GM12892 (cell line): ENCODE measurements at places on chromosomes 12 and 14.

GRCh38 chr12:89437231-89437630 is 84.9 kb upstream of the DUSP6 start:
- DNase-seq, result no peak

GRCh38 chr12:122026706-122027333 is 5.1 kb downstream of the BCL7A start:
- no peak for DNase-seq

GRCh38 chr14:51228890-51229289 is 11.2 kb upstream of the TMX1 start:
- no peak for DNase-seq

GRCh38 chr12:1655225-1655788 is 26.3 kb downstream of the WNT5B start:
- no peak for DNase-seq

DNA sequence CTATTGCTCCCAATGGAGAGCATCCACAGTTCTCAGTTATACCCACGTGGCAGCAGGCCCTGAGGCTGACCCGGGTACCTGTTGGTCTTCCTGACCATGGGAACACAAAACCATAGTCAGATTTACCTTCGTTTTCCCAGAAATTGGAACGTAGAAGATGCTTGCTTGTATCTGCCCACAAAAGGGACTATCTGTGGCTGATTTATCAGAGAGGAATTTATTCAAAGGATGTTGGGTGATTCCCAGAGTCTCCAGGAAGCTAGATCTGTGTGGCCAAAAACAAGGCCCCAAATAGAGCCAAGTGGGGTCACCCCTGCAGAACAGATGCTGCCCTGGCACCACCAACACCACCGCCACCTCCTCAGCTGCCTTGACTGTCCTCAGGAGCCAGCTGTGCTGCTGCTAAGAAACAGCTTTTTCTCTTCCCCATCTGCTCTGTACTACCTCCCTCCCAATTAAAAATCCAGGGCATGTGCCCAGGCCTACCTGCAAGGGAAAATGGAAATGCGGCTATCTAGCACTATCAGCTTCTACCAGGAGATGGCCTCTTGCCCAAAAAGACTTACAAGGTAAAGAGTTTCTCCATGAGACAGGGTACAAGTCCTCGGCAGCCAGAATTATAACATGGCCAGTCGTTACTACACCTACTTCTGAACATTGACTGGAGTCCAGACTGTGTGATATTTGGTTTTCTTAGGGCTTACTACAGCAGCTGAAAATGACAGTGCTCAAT is 128.6 kb upstream of the PLEKHG7 start:
- no peak for DNase-seq

DNA sequence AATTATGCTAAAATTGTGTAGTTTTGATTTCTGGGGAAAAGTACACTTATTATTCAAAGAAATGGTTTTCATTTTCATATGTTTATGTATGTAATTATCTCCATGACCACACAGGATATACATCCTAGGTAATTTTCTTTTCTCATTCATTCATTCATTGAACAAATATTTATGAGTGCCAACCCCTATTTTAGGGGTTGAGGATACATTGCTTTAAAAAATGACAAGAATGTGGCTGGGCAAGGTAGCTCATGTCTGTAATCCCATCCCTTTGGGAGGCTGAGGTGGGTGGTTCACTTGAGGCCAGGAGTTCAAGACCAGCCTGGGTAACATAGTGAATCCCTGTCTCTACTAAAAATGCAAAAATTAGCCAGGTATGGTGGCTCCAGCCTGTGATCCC is 40.9 kb downstream of the SGPP1 start:
- DNase-seq, result no peak

- DNase-seq, result no peak
These were observed 8.4 kb downstream of the SYNDIG1L start for GRCh38 chr14:74417611-74418010.

DNA sequence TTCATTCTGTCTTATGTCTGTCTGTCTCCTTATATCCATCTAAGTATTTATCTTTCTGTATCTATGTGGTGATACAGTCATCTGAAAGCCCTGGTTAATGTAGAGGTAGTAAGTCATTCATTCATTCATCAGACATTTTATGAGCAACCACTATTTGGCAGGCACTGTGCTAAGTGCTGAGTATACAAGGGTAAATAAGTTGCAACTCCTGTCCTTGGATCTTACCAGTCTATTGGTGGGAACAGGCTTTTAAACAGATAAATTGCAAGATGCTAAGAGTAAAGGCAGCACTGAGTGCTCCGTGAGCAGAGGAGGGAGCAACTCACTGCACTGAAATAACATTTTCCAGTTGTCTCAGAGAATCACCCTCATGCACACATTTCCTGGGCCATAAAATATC is 68.6 kb downstream of the TMEM30B start:
- DNase-seq, result no peak

DNA sequence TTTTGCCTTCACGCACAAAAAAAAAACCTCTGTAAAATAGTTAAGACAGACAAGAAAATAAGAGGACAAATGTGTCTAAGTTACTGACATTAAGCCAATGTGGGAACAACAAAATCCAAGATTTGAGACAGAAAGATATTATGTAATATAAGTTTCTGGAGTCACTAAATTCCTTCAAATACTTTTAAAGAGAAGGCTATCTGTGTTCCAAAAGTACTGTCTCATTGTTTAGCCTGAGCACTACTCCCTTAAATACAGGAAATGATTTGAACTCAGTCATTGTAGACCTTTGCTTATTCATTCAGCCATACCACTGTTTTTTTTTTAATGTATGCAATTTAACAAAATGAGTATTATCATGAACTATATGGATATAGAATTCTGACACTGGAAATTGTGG is 82.7 kb upstream of the KITLG start:
- no peak for DNase-seq

DNA sequence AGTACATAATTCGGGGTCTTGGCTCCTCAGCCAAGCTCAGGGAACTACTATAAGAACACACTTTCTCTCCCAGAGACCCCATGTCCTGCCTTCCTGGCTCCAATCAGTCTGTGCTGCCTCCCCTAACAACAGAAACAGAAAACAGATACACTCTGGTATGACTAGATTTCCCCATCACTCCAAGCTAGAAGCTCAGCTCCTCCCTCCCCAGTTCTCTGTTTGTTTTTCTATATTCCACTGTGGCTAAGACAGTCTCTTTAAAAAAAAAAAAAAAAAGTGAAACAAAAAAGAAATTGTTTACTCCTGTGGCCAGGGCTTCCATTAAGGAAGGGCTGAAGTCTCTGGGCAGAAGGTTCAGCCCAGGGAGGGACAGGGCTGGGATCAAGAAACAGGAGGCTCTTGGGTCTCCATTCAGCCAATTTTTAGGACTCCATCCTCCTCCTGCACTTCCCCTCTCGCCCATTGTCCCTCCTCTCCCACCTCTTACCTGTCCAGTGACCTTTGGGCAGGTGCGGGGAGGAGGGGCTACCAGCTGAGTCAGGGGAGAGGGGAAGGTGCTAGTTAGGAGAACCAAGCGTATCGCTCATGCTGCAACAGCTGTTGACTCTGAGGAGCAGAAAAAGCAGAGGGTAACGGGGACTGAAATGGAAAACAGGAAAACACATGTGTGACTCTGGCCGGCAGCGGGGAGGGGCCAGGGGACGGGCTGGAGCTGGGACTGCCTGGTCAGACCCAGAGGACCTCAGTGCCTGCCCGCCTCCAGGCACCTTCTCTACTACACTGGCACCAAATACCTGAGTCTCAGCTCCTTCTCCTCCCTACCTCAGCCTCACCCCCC is 4.1 kb upstream of the SLC7A7 start:
- no peak for DNase-seq

- DNase-seq, result no peak
These were observed 56.0 kb downstream of the MSRB3 start for GRCh38 chr12:65334521-65334920.

- DNase-seq, result no peak
These were observed 60.8 kb downstream of the CAPZA3 start for GRCh38 chr12:18798535-18799361.

DNA sequence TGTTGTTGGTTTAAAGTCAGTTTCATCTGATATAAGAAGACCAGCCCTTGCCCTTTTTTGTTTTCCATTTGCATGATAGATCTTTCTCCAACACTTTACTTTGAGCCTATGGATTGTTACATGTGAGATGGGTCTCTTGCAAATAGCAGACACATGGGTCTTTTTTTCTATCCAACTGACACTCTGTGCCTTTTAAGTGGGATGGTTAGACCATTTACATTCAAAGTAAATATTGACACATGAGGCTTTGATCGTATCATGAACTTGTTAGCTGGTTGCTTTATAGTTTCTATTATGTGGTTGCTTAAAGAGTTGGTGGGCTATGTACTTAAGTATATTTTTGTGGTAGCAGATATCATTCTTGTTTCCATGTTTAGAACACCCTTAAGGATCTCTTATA is 213.4 kb upstream of the G2E3 start:
- DNase-seq, result no peak

GRCh38 chr12:89334548-89335169 is 17.6 kb downstream of the DUSP6 start:
- DNase-seq, result no peak

DNA sequence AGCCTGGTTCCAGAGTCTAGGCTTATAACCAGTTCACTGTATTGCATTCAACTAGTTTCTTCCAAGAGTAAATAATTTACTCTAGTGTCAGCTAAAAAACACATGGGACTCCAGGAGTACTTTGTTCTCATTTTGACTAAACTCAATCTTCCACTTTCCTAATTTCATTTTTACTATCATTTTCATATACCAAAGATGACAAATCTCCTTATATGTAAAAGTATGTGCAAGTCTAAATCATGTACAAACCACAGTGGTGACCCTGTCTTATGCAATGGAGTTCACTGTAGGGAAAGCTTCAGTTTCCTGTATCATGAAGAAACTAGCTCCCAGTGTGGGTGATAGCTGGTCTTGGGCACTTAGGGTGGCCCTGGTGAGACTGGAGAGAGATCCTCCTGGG is 151.6 kb downstream of the HELB start:
- no peak for DNase-seq
